AG09309 (cell line): ENCODE measurements at places on chromosomes 12 and 14.

- DNase-seq: peak; percentile 96
Observed at GRCh38 chr12:76020731-76021672, 10.6 kb downstream of the PHLDA1 start.

- no peak for DNase-seq
Observed at GRCh38 chr14:64828071-64828470, 51.6 kb downstream of the SPTB start.

- no peak for DNase-seq
Observed at GRCh38 chr14:100118396-100119011, 40.9 kb downstream of the DEGS2 start.

GRCh38 chr12:62403031-62403430, 63.6 kb upstream of the MON2 start:
- no peak for DNase-seq

GRCh38 chr12:3313675-3314663, 177.0 kb upstream of the PRMT8 start:
- DNase-seq: no peak

- peak; percentile 47 for DNase-seq
Observed at GRCh38 chr14:77988970-77989369, 181.2 kb upstream of the NRXN3 start.

- no peak for DNase-seq
Observed at GRCh38 chr12:109504068-109504467, 26.6 kb downstream of the UBE3B start.
